Activated CD4-positive, alpha-beta T cell treated with anti-CD3 and anti-CD28 coated beads, Interleukin-2, amount 50 U/mL, for 1 hour (primary cell): ENCODE measurements at places on chromosomes 12 and 14.

- no peak for DNase-seq
Measured at GRCh38 chr12:111045941-111046340, 125.6 kb upstream of the MYL2 start.

- no peak for DNase-seq
Measured at GRCh38 chr12:92289629-92290349, 144.1 kb upstream of the BTG1 start.

- no peak for DNase-seq
Measured at GRCh38 chr14:61483476-61483875, 162.1 kb downstream of the PRKCH start.

- no peak for DNase-seq
Measured at GRCh38 chr12:53965281-53966084, 7.4 kb upstream of the HOXC11 start.

- DNase-seq = peak; percentile 63
Measured at GRCh38 chr12:48925304-48926011, at the start of gene FKBP11. TSS of gene FKBP11 (minus strand) at chr12:48925492. CDS start at chr12:48925428, 64 bp downstream.

- no peak for DNase-seq
Measured at GRCh38 chr12:24919346-24920001, 29.4 kb downstream of the BCAT1 start.

GRCh38 chr14:91307046-91307445, 62.5 kb upstream of the GPR68 start:
- DNase-seq = no peak

DNA sequence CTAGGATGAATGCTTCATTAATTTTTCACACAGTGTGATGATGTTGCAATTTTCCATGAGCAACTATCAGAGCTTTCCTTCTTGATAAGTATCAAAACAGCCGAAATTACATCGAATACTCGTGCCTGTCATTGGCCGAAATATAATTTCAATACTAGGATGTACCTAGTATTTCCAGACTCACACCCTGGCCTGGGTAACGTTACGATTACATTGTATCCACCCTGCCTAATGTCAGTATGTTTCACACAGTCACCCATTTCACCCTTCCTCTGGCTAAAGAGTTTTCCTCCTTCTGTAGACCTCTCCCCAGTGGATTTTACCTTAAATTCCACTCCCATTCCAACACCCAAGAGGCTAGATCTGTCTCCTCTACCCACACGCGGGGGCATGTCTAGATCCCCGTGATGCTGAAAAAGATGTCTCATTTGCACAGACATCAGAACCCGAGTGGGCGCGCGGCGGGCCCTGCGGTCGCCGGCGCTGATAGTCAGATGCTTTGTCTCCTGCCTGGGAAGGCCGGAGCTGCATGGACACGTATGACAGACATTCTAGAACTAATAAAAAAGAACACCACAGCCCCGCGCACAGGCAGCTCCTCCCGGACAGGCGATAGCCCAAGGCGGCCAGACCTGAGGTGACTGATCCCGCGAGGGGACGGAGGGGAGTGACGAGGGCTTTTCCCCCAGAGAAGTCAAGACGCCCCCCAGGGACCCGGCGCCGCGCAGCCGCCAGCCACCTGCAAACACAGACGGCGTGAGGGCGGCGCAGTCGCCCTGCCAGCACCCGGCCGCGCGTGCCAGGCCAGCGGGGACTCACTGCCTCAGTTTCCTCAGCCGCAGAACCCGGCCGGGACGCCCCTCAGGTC, 723 bp downstream of the KIF21A start:
- DNase-seq = peak; percentile 30

DNA sequence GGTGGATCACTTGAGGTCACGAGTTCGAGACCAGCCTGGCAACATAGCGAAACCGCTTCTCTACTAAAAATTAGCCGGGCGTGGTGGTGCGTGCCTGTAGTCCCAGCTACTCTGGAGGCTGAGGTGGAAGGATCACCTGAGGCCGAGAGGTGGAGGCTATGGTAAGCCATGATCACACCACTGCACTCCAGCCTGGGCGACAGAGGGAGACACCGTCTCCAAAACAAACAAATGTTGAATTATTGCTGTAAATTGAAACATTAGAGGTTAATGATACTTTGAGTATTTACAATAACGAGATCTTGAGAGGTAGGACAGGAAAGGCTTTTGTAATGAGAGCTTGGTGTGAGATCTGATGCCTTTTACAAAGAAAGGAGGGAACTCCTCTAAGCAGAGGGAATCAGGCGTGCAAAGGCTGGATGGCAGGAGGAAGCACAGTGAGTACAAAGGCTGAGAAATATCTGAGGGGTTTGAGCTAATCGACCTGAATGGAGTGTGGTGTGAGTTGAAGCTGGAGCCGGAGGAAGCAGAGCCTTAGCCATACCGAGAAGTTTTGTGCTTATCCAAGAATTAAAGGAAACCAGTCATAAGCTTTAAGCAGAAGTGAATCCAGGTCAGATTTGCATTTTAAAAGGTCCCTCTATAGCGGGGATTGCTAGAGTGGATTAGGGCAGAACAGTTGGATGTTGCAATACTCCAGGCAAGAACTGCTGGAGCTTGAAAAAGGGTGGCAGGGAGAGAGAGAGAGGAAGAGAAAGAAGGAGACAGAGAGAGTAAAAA, 1.1 kb downstream of the RHNO1 start:
- DNase-seq = no peak

GRCh38 chr14:54048736-54049135, 92.1 kb upstream of the BMP4 start:
- no peak for DNase-seq

DNA sequence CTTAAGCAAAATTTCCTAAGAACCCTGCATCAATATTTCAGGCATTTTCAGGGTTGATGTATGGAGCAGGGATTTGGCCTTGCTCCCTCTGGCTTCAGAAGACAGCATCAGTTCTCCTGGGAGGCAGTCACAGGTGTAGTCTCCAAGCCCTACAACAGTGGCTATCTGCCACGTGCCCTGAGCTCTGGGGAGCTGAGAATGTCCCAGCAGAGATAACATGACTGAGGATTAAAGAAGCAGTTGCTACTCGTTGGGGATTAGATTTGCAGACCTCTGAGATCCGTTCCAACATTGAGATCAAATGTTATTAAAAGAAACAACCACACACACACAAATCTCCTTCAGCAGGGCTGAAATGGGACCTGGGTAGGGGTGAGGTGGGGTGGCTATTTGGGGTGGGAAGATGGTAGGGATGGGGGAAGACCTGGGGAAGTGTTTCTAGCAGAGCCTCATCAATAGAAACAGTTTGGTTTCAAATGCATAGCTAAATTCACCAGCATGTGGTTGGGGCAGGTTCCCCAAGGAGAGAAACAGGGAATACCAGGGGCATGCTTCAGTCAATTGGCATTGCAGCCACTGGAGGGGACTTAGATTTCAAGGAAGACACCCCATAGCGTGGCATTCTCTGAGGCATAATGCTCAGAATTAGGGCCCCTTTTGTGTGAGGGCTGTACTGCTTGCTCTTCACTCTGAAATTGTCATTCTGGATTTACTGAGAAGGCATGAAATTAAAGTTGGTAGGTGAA, 15.2 kb upstream of the FAM234B start:
- no peak for DNase-seq

DNA sequence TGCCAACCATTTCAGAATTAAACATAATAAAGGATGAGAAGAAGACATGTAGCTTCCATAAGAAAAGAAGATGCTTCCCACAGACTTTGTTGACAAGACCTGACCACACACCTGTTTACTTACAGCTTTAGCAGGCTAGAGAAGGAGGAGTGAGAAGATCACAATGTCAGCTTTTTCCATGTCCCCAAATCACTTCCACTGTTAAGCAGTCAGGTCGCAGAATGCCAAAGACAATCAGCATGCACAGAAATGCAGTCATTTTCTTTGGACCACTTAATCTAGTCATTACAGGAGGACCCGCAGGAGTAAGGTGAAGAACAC, 314.9 kb downstream of the SSPN start:
- no peak for DNase-seq

DNA sequence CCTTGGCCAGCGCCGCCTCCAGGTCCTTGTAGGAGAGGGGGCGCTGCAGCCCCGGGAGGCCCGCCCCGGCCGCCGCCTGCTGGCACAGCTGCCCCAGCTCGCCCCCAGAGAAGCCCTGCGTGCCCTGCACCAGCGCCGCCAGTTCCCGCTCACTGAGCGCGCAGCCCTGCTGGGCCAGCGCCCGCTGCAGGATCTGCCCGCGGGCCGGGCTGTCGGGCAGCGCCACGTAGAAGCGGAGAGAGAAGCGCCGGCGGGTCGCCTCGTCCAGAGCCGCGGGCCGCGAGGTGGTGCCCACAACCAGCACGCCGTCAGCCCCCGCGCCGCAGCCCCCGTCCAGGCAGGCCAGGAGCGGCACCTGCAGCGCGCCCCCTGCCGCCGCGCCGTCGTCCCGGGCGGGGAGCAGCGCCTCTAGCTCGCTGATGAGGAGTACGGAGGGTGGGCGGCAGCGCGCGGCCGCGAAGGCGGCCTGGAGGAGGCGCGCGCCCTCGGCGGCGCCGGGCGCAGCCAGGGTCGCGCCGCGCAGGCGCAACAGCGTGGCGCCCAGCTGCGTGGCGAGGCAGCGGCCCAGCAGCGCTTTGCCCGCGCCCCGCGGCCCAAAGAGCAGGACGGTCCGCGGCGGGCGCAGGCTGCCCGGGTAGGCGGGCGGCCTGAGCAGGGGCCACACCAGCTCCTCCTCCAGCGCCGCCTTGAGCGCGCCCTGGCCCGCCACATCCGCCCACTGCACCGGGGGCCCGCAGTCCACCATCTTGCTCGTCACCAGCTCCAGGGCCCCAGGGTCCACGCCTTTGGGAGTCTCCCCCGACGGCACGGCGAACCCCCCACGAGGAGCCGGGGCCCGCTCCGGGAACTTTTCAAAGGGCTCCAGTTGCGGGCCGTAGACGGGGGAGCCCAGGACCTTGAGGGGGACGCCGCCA, 27.7 kb downstream of the FIGNL2 start:
- DNase-seq = peak; percentile 74

DNA sequence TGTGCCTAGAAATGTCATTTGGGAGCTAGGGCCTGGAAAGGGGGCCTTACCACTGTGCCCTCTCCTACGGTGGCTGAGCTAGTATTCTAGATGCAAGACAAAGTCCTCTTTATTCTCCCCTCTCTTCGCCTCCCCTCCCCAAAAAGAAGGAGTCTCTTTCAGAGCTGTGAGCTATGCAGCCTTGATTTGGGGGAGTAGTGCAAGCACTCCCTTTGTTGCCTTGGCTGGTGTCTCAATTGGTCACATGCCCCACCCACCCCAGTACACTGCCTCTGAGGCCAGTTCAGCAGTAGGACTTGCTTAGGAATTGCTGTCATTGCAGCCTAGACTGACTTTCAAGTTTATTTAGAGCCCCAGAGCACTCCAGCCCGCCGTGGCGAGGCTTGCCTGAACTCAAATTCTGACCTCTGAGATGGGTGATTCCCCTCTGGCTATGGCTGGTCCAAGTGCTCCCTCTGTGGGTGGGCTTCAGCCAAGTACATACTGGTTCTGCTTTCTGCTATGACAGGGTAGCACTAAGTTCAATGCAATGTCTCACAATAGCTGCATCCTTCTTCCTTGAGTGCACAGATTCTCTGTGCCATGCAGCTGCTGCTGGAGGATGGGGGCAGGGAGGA, 37.0 kb upstream of the FBXO33 start:
- peak; percentile 6 for DNase-seq

DNA sequence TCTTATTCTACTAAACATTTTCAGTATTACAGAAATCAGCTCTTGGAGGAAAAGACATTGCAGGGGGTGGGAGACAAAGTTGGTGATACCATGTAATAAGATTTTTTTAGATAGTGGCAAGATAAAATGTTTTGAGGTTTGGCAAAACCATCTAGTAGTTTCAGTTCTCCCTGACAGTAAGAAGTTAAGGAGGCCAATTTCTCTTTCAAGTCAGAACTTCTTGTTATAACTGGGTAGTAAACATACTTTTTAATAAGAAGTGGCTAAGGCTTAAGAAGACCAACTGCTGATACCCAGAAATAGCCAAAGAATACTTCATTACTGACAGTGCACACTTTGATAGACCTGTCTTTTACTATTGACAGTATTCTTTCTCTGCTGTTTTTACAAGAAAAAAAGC, 452.3 kb downstream of the DIO2 start:
- DNase-seq = no peak

DNA sequence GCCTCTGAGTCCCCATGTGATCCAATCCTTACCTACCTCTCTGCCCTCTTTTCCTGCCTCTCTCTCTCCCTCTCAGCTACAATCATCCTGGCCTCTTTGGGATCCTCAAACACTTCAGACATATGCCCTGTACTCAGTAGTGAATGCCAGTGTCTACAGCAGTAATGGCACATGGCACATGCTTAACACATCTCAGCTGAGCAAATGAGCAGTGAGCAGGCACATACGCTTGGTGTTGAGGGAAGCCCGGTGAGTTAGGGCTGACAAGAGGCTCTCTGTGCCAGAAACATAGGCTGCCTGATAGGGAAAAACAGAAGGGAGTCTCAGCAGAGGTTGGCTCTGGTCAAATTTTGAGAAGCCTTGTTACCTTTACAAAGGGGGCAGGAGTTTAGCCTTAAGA, 409.1 kb downstream of the TMEM132D start:
- no peak for DNase-seq

GRCh38 chr12:82873951-82874350, 187.2 kb downstream of the TMTC2 start:
- DNase-seq = no peak

- DNase-seq = no peak
Measured at GRCh38 chr12:57230381-57231155, 1.1 kb downstream of the SHMT2 start.

DNA sequence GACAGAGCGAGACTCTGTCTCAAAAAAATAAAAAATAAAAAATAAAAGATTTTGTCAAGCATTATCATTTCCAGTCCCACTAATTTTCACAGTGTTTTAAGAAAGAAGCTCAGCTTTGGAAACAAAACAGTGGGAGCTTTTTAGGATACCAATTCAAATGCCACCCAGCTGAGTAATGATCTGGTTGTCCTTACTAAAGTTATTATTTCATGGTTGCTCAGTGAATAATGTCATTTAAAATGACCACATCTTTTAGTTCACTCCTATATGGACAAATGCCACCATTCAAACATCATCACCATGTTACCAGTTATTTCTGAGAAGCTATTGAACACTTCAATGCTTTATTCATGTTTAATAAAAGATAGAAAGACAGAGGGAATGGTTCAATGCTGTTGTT, 365.0 kb downstream of the CCER1 start:
- no peak for DNase-seq

DNA sequence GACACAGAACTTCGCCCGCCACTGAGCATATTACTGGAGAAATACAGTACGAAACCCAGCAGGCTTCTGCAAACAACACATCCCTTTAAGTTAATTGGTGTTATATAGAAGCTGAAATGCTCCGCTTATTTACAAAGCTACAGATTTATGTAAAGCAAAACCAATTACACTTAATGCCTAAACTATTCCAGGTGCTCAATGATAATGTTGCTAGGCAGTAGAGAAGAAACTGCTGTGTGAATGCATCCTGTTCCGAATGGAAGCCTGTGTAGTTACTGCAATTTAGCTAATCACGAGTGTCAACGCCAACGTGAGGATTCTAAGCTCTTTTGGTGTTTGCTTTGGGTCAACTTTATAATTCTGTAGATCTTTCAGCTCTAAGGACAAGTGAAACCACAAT, 89.8 kb downstream of the SLC15A5 start:
- no peak for DNase-seq

DNA sequence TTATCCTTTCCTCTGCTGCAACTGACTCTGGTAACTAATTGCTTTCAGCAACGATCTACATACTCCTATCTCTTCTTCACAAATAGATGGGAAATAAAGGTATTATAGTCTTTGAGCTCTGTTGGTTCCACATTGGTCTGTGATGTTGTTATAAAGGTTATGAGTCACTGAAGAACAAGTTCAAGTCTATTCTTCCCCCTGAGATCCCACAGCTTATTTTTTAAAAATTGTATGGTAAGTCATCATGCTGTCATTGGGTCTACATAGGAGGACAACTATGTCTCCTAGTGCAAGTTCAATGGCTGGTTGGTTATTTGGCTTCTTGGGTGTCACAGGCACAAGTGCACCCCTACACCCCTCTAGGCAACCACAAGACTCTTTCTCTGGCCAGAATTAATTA, 49.6 kb upstream of the PTCSC3 start:
- no peak for DNase-seq
